Right kidney (tissue), 9 donors: ENCODE measurements at places on chromosomes 16 and 17.

GRCh38 chr17:50785946-50786570 is 18.7 kb upstream of the ANKRD40CL start:
- no peak for DNase-seq

DNA sequence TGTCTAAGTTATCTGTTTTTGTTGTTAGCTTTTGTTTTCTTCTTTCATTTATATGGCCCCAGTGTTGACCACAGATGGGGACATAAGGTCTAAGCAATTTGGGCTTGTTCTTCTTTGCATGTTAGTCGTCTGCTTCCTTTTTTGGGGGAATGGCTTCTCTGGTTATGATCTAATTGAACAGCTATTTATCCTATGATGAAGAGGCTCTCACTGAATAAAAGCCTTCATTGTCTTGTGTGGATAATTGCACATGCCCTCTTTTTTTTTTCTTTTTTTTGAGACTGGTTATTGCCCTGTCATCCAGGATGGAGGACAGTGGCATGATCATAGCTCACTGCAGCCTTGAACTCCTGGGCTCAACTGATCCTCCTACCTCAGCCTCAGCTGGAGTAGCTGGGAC is 13.7 kb downstream of the SMARCE1 start:
- no peak for DNase-seq

- no peak for DNase-seq
Observed at GRCh38 chr17:36849871-36850348, 87.4 kb upstream of the LHX1 start.

- no peak for DNase-seq
Observed at GRCh38 chr17:965311-965989, 14.1 kb downstream of the NXN start.

- DNase-seq, result no peak
Observed at GRCh38 chr17:65109990-65110680, 27.0 kb upstream of the RGS9 start.

DNA sequence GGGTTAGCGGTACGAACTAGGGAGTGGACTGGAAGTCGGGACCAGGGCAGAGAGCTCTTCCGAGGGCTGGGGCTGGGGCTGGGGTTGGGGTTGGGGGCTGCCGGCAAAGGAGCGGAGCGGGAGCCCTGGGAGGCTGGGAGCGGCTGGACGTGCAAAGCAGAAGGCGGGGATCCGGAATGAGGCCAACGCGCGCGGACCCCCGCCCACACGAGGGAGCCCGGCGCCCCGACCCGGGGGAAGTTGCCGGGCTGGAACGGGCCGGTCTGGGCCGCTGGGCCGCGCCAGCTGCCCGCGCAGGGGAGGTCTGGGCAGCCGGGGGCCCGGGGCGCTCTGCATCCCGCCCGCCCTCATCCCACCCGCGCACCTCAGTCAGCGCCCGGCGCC is 323 bp downstream of the ST3GAL2 start:
- DNase-seq, result no peak

- DNase-seq, result no peak
Observed at GRCh38 chr16:78852081-78852635, 748.4 kb downstream of the MAF start.

DNA sequence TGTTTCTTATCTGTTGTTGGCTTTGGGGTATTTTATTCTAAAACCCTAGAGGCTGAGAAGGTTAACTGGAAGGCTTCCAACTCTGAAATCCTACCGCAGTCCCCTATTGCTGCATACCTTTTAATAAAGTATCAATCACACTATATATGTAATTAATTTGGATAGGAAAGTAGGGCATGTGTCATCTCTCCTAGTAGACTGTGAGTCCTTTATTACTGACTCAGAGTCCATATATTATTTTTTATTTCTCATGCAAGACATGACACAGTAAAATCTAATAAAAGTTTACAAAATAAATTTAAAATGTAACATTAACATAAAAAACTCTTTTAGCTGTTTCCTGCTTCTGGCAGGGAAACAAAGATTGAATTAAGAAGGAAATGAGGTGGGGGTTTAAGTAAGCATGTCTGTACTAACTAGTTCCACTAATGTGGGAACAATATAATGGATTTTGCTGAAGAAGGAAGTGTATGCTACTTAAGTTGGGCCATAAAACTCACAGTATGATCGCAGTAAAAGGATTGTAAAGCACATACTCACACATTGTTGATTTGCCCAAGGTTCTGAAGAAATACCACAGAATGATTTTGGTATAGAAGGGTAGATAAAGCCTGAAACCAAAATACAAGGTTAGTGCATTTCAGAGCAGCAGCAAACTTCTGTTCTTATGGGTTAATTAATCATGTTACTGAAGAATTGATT is 97.6 kb upstream of the HLF start:
- no peak for DNase-seq

DNA sequence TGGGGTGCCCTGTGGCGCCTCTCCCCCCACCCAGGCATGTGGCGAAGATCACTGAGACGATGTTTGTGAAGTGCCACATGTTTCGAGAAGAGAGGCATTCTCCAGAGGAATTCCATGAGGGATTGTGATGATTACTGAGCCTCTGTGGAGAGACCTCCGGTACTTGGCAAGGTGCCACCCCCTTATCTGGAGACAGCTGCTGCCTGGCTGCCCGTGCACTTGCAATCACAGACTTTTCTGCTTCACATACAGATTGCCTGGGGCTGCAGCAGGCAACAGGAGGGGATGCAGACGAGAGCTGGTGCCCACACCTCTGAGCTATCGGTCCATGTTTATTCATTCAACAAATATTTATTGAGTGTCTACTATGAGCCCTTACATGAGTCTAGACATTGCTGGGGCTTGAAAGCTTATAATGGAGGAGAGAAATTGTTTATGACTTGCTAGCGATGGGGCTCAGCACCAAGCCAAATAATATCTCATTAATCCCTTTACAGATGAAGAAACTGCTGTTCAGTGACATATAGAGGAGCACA is 317.2 kb upstream of the ZFHX3 start:
- DNase-seq, result no peak

DNA sequence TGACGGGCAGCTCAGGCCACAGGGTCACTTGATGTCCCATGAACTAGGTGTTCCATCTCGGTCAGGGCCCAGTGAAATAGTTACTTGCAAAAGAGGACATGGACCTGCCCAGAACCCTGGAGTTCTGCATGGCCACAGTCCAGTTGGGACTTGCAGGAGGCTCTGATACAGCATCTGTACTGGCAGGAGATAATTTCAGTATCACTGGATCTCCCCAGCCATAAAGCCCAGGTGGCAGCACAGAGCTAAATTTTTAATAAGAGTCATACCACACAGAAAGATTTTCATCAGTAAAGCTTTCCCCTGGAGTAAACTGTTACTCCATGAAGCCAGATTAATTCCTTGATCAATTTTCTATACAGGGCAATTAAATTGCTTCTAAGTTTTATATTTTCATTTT is 18.0 kb upstream of the SLC16A5 start:
- no peak for DNase-seq

GRCh38 chr17:67412032-67412431 is 35.0 kb downstream of the PITPNC1 start:
- no peak for DNase-seq

DNA sequence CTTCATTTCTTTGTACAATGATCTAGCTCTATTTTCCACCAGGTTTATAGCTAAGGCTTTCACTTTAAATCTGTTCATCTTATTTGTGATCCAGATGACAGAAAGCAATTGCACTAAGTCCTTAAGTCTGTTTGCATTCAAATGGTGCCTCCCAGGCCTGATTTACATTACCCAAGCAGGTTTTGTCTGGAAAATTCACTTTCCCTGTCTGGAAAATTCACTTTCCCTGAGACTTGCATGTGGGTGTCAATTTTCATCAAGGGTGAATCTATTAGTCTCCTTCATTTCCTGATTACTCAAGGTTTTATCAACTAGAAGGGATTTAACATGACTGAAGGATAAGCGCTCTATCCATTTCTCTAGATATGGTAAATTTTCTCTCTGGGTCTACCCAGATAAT is 1480.2 kb upstream of the GOT2 start:
- no peak for DNase-seq
